ENCODE measurements at places on chromosomes 13 and 19. TPM values are rescaled to one million over a fixed set of nuclear protein-coding genes. Genes with fewer than 3 reads are reported as not detected.

Gene FFAR2
- not detected for total RNA-seq

Gene PCSK4
- 6.7 TPM for total RNA-seq

Gene ACP7
- total RNA-seq: not detected

Gene CEACAM20
- total RNA-seq: not detected

Gene KLK3
- total RNA-seq: not detected

Gene SCAMP4
- 35.1 TPM for total RNA-seq

Gene SHISA7
- not detected for total RNA-seq

Gene CEACAM4
- total RNA-seq: not detected

Gene SBK2
- total RNA-seq: not detected

Gene TGFBR3L
- total RNA-seq: 3.6 TPM

Gene GTF2F1
- total RNA-seq: 67.3 TPM

Gene S1PR2
- total RNA-seq: 6.4 TPM

Gene IL17D
- not detected for total RNA-seq

Gene IFNL1
- total RNA-seq: not detected

Gene KIR2DL3
- total RNA-seq: not detected

Gene CASP14
- not detected for total RNA-seq

Gene SYNE4
- 3.3 TPM for total RNA-seq

Gene GARIN5A
- 0.50 TPM for total RNA-seq

Gene DNAAF3
- not detected for total RNA-seq

Gene KIRREL2
- 3.0 TPM for total RNA-seq

Gene KLK2
- total RNA-seq: 0.44 TPM

Gene CGB2
- total RNA-seq: not detected

Gene APC2
- 0.11 TPM for total RNA-seq

Gene SHC2
- 0.40 TPM for total RNA-seq

Gene ZNF682
- 13.1 TPM for total RNA-seq

Gene VN1R2
- not detected for total RNA-seq

Gene IGLON5
- total RNA-seq: not detected

Gene WDR88
- not detected for total RNA-seq

All from activated naive CD8-positive, alpha-beta T cell treated with anti-CD3 and anti-CD28 coated beads, Interleukin-2, amount 10 ng/mL, durations not matched to agents 7 days and 5 days (primary cell).